Fibroblast of the aortic adventitia (primary cell): ENCODE measurements at places on chromosomes 1 and 21.

DNA sequence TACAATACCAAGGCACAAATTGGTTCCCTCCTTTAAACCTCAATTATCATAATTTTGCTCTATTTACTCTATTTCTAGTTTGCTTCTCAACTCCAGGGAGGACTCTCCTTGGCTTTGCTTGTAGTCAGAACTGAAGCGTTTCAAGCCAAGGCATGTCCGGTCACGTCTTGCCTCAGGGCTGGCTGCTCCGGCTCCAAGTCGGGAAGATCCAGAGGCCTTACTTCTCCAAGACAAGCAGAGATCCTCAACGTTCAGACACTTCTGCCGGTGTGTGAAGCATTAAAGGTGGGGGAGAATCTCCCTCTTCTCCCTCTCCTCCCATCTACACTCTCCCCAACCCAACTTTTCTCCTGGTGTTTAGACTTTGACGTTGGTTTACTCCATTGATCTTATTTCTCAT is 7.2 kb upstream of the HHAT start:
- no peak for DNase-seq

GRCh38 chr21:39484711-39485276 is 33.0 kb downstream of the SH3BGR start:
- DNase-seq: peak; percentile 79

DNA sequence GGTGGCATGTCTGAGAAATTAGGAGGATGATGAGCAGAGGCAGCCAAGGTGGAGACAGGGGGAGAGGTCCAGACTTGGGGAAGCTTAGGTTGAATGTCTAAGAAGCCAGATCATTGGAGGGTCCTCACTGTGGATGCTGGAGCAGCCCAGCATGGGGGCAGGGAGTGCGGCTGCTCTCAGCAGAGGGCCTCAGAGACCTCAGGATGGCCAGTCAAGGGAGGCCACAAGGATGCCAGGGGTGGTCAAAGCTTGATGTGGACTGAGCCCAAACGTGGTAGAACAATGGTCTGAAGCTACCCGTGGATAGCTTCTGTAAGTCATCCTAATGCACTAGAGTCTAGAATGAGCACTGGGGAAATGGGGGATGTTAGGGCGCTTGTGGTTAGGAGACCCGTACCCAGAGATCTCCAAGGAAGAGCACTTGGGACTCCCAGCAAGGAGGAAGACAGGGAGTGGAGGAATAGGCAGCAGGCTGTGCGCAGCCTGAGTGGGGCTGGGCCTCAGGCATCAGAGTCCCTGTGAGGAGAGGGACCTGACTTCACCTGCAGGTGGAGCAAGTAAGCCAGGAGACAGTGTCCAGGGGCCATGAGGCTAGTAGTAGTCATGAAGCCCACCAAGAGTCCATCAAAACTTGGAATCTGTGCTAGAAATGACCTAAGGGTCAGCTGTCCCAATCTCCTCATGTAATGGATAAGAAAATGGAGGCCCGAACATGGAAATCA is 4.3 kb upstream of the S100A9 start:
- DNase-seq: peak; percentile 6

DNA sequence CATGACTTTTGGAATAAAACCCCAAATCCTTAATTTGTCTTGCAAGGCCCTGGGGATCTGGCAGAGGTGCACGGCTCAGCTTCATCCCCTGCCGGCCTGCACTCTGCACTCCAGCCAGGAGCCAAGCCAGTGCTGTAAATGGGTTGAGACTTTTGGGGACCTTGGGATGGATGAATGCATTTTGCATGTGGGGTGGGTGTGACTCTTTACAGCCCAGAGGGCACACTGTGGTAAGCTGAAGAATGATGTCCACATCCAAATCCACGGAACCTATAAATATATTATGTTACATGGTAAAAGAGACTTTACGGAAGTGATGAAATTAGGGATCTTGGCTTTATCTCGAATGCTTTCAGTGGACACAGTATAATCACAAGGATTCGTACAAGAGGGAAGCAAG is 177.8 kb downstream of the EDEM3 start:
- no peak for DNase-seq

DNA sequence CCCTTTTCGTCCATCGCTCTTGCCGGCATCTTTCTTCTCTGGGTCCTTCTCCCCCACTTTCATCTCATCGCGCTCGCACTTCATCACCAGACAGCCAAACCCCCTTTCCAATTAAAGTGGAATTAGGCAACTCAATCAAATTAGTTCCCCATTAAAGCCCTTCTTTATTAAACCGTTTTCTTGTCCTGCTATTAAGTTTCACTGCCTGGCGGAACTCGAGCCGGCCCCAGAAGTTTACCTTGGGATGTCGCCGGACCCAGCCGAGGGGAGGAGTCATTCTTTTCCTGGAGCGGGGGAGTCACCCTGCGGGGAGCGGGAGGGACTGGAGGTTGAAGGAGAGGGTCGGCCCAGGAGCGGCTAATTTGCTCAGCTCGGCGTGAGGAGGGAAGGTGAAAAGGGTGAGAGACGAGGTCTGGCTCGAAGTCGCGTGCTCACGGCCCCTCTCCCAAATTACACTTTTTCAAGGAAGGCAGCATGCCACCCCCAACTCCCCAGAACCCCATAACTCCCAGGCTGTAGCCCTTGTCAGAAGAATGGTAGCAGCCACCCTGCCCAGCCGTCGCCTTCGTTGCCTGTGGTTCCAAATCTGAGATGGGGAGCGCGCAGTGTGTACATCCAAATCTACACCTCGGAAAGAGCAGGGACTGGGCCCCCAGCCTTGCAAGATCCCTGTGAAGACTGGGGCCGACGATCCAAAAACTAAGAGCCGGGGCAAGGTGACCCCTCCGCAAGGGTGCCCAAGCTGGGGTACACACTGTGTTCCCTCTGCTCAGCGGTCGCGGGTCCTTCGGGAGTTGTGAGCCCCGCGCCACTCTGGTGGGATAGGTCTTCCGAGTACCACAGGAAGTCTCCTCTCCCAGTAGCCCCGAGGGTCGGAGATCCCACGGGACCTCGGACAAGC is 6.4 kb downstream of the DMRTA2 start:
- DNase-seq: no peak

- DNase-seq: peak; percentile 56
These were observed 445.5 kb downstream of the PTPRC start for GRCh38 chr1:199084293-199084692.

DNA sequence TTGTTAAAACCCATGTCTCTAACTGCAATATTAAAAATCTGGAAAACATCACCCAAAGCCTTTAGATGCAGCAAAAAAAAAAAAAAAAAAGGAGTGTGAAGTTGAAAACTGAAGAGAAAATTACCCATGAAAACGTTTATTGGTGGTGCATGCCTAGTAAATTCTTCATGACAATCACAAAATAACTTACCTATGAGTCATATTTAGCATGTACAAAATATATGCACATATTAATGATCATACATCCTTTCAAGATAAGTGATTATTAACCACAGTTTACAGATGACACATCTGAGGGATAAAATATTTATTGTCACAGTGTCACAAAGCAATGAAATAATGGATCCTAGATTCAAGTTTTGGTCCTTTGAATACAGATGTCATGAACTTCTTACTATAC is 505.2 kb upstream of the NR5A2 start:
- DNase-seq: peak; percentile 8

- DNase-seq: no peak
These were observed 3.9 kb downstream of the SPEN start for GRCh38 chr1:15851210-15852035.

DNA sequence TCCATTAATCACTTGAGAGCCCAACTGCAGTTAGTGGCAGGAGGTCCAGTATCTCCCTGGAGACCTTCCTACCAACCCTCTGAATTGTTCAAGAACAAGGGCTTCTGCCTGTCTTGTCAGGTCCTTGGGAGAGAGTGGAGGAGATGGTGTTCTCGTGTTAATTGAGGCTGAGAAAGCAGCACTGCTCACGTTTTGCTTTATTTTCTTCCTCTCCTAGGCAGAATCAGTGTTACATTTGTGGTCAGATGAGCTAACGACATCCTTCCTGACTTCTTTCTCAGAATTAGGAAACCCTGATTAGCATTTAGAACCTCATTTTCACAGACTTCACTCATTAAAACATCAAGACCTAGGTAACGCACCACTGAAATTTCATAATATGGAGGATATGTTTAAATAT is 26.4 kb upstream of the LRIG2 start:
- no peak for DNase-seq

DNA sequence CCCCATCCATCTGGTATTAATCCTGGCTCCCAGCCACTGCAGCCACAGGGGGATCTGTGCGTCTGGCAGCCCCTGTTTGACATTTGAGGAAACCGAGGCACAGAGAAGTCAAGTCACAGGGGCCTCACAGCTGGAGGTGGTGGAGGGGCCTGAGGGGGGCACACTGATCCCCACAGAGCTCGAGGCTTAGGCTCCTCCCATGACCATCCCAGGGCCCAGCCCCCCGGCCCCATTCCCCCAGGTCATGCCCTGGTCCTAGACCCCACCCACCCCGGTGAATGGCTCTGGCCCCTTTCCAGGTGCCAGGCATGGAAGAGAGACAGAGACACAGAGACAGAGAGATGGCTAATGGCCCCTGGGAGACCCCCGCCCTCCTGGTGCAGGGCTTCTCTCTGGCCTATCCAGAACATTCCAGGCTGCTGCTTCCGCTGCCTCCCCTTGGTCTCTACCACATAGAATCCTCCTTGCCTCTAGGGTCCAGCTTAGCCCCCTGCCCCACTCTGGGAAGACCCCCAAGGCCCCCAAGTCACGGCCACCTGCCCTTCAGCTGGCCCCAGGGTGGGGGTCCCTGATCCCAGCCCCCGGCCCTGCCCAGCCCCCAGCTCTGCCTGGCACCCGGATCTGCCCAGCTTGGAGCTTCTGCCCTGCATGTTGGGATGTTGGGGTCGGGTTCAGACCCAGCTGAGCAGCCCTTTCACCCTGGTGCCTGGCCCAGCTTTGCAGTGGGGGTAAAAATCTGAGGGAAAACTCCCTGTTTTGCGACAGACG is 29.2 kb upstream of the LRRC3 start:
- DNase-seq: no peak

- peak; percentile 75 for DNase-seq
These were observed 16.7 kb upstream of the TRIM63 start for GRCh38 chr1:26084091-26084561.

DNA sequence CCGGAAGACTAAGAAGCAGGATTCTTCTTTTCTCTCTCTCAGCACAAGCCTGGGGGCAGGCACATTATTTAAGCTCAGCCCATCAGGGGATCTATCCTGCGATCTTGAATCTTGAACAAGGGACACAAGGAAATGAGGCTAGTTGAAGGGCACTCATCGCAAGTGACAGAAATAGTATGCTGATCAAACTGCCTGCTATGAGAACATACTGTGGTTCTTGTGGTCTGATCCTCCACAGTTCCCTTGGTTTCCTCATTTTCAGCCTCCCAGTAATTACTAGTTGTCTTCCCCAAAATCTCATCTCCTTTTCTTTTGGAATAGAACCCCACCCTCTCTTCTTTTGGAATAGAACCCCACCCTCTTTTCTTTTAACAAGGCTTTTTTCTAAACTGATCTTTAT is 6.5 kb downstream of the ANKRD45 start:
- DNase-seq: no peak

GRCh38 chr1:24553931-24554330 is 2.0 kb upstream of the NCMAP start:
- no peak for DNase-seq

GRCh38 chr21:37220433-37220980 is 46.6 kb downstream of the VPS26C start:
- DNase-seq: peak; percentile 61

- DNase-seq: no peak
These were observed 4.0 kb downstream of the TSACC start for GRCh38 chr1:156342166-156342955.

DNA sequence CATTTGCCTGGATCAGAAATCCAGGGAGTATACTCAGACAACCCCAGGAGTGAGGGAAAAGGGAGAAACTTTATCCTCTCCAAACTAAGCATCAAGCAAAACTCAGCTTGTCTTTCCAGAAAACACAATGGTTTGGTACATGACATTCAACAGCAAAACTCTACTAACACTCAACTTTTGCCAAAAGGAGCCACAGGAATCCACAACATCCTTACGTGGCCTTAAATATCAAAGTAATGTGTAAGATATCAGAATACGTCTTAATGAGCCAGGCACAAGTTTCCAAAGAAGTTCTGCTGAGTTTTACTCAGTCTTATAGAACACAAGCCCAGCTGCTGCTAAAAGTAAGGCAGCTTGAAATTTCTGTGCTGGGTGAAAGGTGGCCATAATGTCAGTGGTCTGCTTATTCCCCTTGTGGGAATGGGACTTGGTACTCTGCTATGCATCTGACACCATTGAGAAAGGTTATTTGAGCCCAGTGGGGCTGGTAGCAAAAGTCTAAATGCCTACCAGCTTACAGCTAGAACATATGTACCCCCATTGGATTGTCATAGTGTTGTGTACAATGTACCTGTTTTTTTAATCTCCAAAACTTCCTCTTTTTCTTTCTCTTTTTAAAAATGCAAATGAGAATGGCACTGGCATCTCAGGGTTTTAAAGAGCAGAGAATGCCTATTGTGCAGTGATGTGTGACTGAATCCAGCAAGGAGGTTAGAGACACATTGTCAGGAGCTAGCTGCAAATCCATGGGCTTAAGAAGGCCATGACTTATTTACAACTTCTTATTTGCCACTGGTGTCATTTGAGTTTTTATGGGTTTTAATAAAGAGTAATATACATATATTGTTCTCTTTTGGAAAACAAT is 62.0 kb upstream of the ST6GALNAC3 start:
- no peak for DNase-seq

DNA sequence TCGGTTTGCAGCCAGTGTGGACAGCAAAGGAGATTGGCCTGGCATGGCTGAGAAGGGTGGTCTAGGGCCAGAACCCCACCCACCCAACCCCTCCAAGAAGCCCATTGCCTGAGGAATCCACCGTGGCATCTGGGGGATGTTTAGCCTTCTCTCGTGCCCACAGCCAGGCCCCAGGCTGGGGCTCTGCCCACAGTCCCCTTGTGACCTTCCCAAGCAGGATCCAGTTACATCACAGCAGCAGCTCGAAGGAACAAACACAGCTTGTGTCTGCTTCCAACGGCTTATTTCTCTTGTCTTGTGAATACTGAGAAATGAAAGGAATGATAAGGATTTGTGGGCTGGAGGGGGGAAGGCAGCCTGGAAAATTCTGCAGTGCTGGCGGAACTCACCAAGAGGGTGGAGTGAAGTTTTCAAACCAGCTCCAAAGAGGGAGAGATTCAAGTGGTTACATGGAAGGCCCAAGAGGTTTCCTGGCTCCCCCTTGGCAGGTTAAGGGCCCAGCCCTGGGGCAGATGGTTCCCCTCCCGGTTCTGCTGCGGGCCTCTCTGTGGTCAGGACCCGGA is 61.6 kb downstream of the DHRS3 start:
- peak; percentile 96 for DNase-seq

DNA sequence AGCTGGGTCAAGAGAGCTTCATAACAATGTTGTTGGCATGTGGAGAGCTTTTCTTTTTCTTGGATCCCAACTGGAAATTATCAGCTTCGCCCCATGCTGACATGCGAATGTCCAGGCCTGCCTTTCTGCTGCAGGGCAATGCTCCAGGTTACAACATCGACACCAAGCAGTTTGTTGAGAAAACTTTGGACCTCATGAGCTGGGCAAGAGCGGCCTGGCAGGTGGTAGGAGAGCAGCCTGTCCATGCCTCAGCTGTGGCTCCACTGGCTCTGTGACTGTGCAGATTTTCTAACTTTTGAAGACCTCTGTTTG is 41.4 kb downstream of the MTARC1 start:
- DNase-seq: peak; percentile 50

GRCh38 chr1:86423473-86423872 is 498 bp upstream of the CLCA2 start:
- peak; percentile 62 for DNase-seq
